T-helper 2 cell treated with Interferon-gamma antibody and Interleukin-4, amounts not matched to agents 5 μg/mL and 100 μg/mL, for 36 hours (primary cell): ENCODE measurements at places on chromosomes 16 and 17.

DNA sequence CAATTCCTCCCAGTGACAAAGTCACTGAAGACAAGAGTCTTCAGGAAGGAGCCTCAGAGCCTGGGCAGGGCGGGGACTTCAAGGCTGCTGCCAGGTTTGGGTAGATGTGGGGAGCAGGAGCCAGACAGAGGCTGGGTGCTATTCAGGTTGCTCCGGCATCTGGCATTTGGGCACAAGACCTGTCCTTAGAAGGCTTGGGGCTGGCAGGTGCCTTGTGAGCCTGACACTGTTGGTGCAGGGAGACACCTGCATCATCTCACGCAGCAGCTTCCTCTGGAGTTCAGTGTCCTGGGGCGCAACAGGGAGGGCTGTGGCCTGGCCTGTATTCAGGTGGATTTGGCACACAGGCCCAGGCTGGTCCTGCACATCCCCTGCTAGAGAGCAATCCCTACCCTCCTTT, 65.0 kb downstream of the MPRIP start:
- DNase-seq: no peak

DNA sequence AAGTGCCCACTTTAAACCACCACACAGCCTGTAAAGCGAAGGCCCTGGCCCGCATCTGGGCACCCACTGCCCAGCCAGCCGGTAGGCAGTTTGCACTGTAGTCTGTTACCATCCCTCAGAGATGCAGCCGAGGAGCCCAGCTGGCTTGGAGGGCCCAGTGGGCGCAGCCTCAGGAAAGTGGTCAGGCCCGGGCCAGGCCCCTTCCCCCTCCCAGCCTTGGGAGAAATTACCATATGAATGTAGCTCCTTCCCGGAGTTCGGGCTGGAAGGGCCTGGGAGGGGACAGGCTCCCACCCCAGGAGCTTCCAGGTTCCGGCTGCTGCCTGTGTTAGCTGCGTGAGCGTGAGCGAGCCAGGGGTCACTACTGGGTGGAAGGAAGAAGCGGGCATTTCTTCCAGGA, 325.4 kb downstream of the SEC14L1 start:
- no peak for DNase-seq

DNA sequence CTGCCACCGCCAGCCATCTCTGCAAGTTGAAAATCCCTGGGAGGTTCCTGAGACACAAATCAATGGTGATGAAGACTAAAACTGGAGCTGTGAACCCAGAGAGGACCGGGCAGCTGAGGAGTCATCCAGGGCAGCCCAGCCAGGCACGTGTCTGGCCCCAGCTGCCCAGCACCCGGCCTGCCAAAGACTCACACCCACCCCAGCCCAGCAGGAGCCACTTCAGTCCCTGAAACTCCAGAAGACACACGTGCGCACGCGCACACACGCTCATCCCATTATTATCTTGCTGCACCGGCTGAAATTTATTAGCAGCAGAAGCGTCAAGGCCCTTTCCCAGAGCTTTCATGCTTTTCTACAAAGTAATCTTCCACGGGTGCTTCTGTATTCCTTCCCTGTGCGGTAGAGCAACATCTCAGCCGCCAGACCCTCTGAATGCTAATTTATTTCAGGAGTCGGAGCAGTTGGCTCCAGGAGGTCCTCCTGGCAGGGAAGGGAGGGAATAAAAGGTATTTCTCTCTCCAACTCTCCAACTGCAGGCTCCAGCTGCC, 59.8 kb upstream of the RBFOX3 start:
- DNase-seq: no peak

- no peak for DNase-seq
These were observed 30.4 kb downstream of the CCDC182 start for GRCh38 chr17:57714665-57715180.

DNA sequence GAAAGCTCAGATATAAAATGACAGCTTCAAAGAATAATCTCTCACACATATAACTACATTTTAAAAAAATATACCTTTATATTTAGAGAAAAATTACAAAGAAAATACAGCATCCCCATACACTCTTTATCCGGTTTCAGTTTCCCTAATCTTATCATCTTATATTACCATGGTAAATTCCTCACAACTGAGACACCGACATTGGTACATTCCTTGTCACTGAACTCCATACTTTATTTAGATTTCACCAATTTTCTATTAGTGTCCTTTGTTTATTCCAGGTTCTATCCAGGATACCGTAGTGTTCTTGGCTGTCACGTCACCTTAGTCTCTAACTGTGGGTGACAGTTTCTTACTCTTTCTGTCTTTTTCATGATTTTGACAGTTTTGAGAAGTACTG, 22.0 kb upstream of the ABCA10 start:
- no peak for DNase-seq
